WTC11 (cell line): ENCODE measurements at places on chromosomes 12 and 14.

DNA sequence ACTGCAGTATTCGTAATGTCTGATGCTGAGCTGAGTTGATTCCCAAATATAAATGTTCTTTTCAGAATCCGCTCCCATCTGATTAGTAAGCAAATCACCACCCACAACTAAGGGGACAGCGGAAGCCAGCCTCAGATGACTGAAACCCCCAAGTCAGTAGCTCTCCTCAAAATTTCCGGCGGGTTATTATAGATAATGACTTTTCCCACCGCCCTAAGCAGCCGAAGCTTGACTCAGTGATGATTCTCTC lies 469 bp upstream of the LRFN5 start:
- DNase-seq: no peak

- no peak for DNase-seq
Measured at GRCh38 chr12:51393676-51394545, 2.7 kb upstream of the GALNT6 start.

DNA sequence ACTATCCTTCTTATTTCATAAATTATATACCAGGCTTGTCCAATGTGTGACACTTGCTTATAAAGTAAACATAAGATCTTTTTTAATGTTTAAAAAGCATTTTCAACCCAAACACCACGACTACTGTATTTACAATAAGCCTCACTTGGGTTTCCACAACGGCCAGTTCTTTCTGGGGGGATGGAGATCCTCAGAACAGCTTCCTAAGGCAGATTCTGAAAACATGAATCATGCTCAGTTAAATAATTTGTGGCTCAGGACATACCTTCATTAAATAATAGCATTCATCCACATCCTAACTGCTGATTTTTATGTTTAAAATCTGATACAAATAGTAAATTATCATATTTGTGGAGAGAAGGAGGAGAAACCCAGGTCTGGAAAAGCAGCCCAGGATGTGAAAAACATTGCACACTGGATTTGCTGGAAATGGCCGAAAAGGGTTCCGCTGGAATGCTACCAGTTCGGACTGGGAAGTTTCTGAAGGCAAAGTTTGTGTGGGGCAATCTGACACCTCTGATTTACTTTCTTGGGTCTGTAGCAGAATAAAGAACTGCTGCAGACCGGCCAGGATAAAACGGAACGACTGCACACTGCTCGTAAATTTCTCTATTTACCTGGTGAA lies 597 bp downstream of the GLT8D2 start:
- DNase-seq: no peak

DNA sequence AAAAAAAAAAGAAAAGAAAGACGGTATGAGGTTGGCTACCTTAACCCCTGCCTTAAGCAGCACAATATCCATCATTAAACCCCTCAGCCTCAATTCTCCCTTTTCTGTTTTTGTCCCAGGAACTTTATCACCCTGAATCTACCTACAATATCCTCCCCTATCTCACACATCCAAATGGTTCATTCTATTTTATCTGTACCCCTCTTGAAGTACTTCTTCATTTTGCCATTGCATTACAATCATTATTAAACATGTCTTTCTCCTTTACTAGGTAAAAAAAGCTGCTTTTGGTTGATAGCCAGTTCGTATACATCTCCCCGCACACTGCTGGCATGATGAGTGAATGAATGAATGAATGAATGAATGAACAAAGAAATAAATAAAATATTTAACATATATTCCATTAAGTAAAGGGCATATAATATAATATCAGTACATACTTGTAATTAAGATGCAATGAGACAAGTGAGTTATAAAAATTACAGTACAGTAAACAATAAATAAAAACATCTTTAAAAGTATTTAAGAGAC lies 364 bp upstream of the GPR65 start:
- DNase-seq: no peak

DNA sequence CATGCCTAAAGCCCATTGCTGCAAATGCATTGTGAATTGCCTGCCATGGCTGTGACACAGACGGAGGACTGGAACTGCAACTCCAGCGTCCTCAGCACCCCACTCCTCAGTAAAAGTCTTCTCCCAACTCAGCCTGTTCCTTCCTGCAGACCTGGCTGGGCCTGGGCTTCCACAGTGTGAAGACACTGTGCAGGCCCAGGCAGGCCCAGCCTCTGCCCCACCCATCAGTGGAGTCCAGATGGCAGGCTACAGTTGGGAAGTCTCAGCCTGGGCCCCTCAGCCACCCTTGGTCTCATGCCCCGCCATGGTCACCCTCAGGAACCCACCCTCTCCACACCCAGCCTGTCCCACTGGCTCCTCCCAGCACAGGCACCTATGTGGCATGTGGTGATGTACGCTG lies 22.0 kb downstream of the VSX2 start:
- no peak for DNase-seq

DNA sequence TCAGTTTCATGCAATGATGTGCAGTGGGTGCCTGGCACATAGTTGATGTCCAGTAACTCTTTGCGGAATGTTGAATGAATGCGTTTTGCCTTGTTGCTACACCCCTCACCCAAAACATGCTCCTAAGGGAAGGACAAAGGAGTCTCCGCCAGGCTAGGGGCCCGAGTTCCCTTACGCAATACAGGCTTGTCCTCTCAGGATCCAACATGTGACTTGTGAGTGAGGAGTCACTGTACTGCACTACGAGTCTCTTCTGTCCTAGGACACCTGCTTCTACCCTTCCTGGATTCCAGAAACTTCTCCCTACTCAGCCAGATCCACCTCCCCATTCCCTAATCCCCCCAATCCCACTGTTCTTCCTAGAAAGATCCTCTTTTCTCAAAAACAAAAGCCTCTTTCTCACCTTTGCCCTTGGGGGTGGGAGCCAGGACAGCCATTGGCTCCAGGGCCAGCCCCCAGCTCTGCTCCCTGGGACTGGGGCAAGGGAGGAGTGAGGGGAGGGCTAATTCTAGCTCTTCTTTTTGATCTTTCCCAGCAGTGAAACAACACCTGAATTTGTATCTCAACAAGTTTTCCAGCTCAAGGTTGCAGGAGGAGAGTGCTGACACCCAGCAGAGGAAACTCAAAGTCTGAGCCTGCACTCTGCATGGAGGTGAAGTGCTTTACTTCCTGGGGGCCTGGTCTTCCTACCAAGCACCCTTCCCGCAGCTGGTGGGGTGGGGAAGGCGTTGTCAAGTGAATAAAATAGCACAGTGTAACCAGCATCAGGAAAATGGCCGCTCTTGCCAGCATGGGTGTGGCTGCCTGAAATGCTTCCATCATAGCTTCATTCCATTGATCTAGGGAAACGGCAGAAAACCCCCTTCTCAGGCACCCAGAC lies 3.4 kb upstream of the OTUB2 start:
- DNase-seq: no peak

DNA sequence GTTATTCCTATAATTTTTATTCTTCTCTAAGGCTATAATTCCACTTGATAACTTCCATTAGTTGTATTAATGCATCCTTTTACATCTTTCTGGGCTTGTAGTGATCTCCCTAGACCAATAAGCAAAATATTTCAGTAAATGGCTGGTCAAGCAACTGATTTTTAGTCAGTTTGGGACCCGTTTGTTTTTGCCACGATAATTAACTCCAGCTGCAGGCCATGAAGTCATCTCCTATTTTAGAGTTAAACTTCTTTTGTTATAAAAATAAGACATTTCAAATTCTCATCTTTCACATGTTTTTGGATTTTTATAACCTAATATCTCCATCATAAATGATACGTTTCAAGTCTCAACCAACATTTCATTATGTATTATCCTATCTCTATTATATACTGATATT lies 49.4 kb downstream of the MAGOHB start:
- DNase-seq: no peak

DNA sequence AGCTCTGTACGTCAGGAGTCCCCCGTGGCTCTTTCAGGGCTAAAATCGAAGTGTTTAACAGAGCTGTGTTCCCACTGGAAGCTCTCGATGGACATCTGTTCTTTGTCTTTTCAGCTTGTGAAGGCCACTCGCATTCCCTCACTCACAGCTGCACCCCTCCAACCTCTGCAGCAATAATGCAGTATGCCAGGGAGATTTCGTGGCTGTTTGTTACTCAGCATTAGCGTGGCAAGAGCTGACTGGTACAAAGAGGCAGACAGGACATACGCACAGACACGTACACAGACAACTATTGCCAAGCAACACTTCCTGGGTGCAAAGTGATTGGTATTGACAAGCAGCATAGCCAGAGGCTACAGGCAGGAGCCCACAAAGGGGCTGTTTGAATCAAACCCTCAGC lies 11.8 kb upstream of the FBXO21 start:
- DNase-seq: no peak

DNA sequence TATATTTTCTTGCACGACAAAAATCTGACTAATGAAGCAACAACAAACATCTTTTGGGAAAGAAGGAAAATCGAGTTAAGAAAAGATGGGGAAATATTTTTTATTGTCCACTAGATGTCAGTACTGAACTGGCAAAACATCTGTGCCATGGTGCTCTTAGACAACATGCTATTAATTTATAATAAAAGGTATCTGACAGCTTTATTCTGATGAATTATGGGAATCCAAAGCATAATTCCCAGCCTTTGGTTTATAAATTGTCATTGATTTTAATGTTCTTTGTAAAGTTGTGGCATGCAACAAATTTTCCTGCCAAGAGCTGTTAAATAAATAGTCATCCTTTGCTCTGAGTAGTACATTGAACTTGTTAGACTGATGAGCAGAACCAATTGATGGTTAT lies 231.2 kb downstream of the ETNK1 start:
- no peak for DNase-seq

DNA sequence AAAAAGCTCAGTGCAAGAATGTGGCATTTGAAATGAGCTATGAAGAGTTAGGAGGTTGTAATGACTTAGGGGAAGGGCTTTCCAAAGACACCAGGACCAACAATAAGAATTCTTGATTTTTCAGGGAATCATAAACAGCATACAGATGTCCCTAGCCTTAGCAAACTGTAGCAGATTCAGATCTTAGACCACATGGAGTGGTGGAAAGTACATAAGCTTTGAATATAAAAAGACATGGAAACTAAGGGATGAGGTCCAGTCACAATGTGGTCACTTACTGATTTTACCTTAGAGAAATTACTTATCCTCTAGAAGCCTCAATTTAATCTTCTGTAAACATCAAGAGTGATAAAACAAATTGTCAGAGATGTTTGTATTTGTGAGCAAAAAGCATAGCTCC lies 186.6 kb downstream of the DUSP6 start:
- DNase-seq: no peak

DNA sequence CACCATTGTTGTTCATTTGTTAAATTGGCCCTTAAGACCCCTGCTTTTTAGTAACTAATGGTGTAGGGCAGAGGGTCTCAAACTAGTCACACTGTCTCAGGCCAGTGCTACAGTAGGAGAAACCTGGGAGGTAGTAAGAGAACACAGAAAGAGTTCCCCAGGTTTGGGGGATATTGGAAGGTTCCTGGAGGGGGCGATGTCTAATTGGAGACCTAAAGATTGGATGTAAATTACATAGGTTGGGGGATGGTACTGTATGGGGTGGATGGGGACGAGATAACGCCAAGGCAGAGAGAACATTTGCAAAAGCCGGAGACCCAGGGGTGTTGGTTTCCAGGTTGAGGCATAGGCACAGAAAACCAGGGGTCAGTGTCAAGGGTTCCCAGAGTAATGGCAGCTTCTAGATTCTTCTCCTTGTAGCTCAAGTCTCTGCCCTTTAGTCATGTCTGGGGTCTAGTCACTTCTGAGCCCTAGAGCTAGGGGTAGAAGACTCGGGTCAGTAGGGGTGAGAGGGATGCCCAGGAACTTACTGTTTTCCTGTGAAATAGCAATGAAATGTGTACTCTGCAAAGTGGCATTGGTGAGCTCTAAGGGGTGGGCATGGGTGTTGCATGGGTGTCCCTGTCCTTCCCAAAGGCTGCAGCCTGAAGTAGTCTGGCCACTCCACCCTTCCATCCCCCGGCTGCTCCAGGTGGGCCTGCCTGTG lies 21.8 kb downstream of the PLEKHG3 start:
- no peak for DNase-seq

- no peak for DNase-seq
Measured at GRCh38 chr12:20314328-20314727, 54.0 kb upstream of the PDE3A start.

GRCh38 chr12:70928071-70928470 lies 7.5 kb upstream of the PTPRR start:
- no peak for DNase-seq

- peak; percentile 17 for DNase-seq
Measured at GRCh38 chr12:101564912-101565311, 29.9 kb upstream of the MYBPC1 start.

- no peak for DNase-seq
Measured at GRCh38 chr12:77625441-77625840, 205.3 kb upstream of the NAV3 start.

GRCh38 chr14:41805633-41806032 lies 199.0 kb downstream of the LRFN5 start:
- no peak for DNase-seq

- DNase-seq: no peak
Measured at GRCh38 chr12:125053821-125054220, 11.4 kb upstream of the AACS start.

DNA sequence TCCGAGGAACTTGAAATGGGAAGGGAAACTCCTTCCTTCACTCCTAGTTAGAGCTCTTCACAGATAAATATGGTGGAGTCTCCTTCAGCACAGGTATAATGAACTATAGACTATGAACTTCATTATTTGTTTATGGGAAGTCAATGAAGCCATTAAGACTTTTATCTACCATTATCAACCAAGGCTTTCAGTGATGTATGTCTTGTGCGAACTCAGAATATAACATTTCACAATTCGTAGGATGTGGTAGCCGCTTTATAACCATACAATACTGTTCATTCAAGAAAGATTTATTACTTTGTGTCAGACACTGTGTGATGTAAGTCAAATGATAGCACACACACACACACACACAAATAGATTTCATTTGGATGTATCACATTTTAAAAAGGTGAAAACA lies 24.8 kb upstream of the ETNK1 start:
- no peak for DNase-seq

- no peak for DNase-seq
Measured at GRCh38 chr14:100605706-100606686, 18.8 kb upstream of the BEGAIN start.

DNA sequence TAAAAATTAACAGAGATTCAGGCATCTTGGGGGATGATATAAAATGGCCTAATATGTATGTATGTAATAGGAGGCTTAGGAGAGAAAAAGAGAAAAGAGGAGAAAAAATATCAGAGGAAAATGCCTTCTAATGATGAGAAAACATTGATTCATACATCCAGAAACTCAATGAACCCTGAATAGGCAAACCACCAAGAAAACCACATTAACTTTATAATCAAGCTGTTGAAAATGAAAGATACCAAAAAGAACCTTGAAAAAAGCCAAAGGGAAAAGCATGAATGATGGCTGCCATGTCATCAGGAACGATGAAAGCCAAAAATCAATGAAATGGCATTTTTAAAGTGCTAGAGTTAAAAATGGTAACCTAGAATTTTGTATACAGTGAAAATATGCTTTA lies 180.2 kb downstream of the EPS8 start:
- no peak for DNase-seq

- DNase-seq: peak; percentile 93
Measured at GRCh38 chr14:68792979-68793733, at the start of gene ZFP36L1. ZFP36L1 (minus strand) TSS chr14:68793067; CDS start chr14:68792938, 129 bp downstream.

- DNase-seq: no peak
Measured at GRCh38 chr12:66775871-66776270, 97.0 kb upstream of the GRIP1 start.
